Cardiac septum (tissue), 1 donor: ENCODE measurements at places on chromosomes 13 and 19.

GRCh38 chr13:110014719-110015118 lies 228.3 kb upstream of the IRS2 start:
- DNase-seq: no peak

- DNase-seq: no peak
These were observed 4.1 kb upstream of the NANOS3 start for GRCh38 chr19:13872695-13873389.

- no peak for DNase-seq
These were observed 504.8 kb downstream of the SLITRK1 start for GRCh38 chr13:83377491-83377890.

GRCh38 chr13:104832231-104832630 lies 1703.2 kb downstream of the EFNB2 start:
- no peak for DNase-seq

- DNase-seq: no peak
These were observed 11.9 kb downstream of the APC2 start for GRCh38 chr19:1461862-1462261.
